NB4 (cell line): ENCODE measurements at places on chromosomes 13 and 19.

DNA sequence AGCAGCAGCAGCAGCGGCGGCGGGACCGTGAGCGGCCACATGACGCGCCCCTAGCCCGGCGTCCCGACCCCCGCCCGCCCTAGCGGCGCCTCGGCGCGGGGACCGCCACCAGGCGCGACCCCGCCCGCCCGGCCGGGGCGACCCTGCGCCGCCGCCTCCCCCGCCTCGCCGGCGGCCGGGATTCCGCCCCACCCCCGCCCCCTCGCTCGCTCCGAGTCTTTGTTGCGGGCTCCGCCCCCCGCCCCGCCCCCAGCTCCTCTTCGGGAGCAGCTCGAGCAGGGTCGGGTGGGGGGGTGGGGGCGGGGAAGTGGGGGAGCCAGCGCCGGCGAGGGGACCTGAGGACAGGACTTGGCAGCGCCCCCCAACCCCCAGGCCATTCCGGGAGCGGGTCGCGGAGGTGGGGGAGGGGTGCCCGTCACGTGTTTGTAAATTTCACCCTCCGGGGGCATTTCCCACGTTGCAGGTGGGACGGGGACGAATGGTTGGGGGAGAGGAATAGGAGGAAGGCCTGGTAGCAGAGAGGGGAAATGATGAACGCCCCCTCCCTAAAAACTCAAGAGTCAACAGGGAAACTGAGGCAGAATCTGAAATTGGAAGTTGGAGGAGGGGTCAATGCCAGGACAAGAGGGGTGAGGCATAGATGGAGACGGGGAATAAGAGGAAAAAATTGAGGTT, at the start of gene OLFM2:
OLFM2 (minus strand) TSS at position 190 of the 675 bp plus-strand sequence; CDS start at position 41, 149 bp downstream.
- DNase-seq = no peak

GRCh38 chr13:43804461-43805070, 17.8 kb upstream of the ENOX1 start:
- DNase-seq = peak; percentile 62

DNA sequence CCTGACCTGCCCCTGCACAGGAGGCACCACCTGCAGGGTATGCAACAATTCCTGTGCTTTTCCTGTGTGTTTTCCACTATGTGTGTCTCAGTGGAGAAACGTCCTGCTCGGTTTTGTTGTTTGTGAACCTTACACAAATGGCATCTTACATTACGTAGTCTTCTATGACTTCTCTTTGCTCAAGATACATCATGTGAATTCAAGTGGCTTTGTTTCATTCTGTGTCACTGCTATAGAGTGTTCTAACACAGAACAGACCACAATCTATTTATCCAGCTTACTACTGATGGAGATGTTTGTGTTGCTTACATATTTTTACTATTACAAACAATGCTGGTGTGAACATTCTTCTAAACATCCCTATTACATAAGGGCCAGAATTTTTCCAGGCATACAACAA, 97.7 kb downstream of the ANKRD10 start:
- no peak for DNase-seq

DNA sequence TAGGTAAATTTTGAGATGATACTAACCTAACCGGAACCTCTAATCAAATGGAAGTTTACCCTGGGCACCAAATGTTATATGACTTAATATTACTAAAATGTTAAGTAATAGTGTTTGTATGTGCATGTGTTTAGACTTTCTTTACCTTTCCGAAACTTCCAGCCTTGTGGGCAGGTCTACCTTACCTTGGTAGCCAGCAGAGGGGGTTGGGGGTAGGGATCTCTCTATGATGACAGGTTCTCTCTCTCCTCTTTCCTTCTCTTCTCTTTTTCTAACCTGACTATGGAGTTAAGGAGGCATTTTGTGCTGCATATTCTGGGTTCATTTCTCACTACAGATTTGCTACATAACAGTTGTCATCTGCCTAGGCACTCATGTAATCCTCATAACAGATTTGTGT, 6.8 kb upstream of the FRY start:
- no peak for DNase-seq

DNA sequence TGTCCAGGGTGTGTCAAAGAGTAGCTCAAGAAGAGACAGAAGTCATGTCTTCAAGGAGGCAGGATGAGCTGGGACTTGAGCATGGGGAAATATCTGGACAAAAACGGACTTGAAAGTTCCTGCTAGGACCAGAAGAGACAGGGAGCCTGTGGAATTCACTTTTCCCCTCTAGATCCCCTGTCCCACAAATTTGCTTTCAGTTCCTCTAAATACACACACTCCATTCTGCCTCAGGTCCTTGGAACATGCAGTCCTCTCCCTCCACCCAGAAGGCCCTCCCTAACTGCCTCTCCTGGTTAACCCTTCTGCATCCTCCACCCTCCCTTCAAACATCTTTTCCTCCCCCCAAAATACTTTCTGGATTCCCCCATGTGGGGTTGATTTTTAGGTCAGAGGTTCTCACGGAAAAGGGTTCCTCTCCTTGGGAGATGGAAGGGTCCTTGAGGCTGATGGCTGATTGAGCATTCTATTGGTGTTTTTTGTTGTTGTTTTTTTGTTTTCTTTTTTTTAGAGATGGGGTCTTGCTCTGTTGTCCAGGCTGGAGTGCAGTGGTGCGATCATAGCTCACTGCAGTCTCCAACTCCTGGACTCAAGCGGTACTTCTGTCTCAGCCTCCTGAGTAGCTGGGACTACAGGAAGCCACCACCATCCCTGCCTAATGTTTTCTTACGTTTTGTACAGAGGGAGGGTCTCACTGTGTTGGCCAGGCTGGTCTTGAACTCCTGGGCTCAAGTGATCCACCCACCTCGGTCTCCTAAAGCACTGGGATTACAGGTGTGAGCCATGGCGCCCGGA, 6.9 kb upstream of the RETN start:
- no peak for DNase-seq

- no peak for DNase-seq
Measured at GRCh38 chr13:110121422-110122083, 185.4 kb downstream of the COL4A1 start.
